Activated T-cell treated with anti-CD3 and anti-CD28 coated beads, Interleukin-2, amount 50 U/mL, for 48 hours (primary cell): ENCODE measurements at places on chromosomes 4 and X.

GRCh38 chr4:118947095-118947494 is 58.4 kb downstream of the SYNPO2 start:
- DNase-seq, result no peak

DNA sequence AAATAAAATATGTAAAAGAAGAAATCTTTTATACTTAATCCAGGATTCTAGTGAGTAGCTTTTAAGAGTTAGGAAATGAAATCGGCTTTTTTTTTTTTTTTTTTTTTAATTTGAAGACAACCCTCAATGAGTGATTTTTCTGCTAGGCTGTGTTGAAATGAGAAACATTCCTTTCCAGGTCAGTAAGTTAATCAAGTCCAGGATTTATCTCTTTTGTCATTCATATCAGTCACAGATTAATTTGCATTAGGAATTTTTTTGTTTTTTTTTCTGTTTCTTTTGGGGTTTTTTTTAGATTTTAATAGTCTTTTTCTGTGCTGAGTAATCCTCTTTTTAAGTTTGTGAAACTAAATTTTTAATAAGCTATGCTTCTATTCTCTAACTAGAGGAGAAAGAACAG is 448.1 kb downstream of the ADGRL3 start:
- DNase-seq, result no peak

- no peak for DNase-seq
Observed at GRCh38 chr4:7892212-7893019, 47.2 kb downstream of the AFAP1 start.

GRCh38 chr4:83340692-83341343 is 6.2 kb upstream of the HPSE start:
- DNase-seq, result peak; percentile 63

GRCh38 chrX:63713526-63713925 is 71.5 kb downstream of the ARHGEF9 start:
- no peak for DNase-seq

GRCh38 chrX:29518100-29518499 is 697.3 kb upstream of the MAGEB2 start:
- no peak for DNase-seq

DNA sequence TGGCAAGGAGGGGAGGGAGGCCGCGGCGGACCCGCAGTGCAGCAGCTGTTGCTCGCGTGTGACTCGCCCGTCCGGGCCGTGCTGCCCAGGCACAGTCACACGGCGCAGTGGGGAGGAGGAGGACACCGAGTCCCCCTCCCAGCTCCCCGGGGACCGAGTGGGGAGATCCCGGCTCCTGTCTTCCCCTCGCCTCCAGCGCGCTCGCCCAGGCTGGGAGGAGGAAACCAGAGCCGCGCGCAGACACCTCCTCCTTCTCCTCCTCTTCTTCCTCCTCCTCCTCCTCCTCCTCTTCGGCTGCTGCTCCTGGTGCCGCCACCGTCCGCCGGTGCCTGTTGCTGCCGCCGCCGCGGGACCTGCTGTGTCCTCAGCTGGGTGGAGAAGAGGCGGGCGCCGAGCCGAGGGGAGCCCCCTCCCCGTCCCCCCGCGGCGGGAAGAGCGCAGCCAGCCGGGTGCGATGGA is at the start of gene TBC1D1:
TSS of gene TBC1D1 (plus strand) at position 284 of the 459 bp plus-strand sequence. CDS start 11,012 bp downstream, outside the sequence.
- peak; percentile 60 for DNase-seq

- no peak for DNase-seq
Observed at GRCh38 chr4:87557348-87557747, 28.2 kb upstream of the SPARCL1 start.

GRCh38 chr4:153538487-153539357 is 72.6 kb downstream of the TMEM131L start:
- DNase-seq, result no peak

GRCh38 chrX:24526616-24527015 is 61.5 kb downstream of the PDK3 start:
- DNase-seq, result no peak

- DNase-seq, result no peak
Observed at GRCh38 chrX:107197319-107197718, 8.9 kb downstream of the NUP62CL start.

DNA sequence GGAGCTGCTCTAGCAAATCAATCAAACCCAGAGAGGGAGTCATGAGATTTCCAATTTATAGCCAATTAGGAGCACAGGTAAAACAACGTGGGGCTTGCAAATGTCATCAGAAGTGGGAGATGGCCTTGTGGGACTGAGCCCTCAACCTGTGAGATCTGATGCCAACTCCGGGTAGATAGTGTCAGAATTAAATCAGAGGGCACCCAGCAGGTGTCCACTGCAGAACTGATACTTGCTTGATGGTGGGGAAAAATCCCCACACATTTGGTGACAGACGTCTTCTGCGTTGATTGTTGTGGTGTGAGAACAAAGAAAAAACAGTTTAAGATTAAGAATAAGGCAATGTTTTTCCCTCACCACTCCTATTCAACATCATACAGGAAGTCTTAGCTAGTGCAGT is 1402.8 kb downstream of the RAPGEF2 start:
- DNase-seq, result no peak

- peak; percentile 95 for DNase-seq
Observed at GRCh38 chrX:15675490-15675921, 10.9 kb upstream of the CLTRN start.

GRCh38 chrX:142095651-142096245 is 109.3 kb downstream of the MAGEC2 start:
- no peak for DNase-seq

DNA sequence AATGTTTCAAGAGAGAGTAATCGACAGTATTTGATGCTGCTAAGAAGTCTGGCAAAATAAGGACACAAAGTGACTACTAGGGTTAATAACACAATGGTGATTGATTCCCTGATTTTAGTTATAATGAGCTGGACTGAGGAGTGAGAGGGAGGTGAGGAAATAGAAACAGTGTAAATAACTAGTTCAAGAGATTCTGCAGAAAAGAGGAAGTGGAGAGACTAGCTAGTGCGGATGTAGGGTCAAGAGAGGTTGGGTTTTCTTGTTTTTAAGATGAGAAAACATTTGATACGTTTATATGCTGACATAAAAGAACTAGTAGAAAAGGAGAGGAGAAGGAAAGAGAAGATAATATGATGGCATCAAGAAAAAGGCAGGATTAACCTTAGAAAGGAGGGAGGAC is 12.2 kb upstream of the TRPC5 start:
- no peak for DNase-seq

DNA sequence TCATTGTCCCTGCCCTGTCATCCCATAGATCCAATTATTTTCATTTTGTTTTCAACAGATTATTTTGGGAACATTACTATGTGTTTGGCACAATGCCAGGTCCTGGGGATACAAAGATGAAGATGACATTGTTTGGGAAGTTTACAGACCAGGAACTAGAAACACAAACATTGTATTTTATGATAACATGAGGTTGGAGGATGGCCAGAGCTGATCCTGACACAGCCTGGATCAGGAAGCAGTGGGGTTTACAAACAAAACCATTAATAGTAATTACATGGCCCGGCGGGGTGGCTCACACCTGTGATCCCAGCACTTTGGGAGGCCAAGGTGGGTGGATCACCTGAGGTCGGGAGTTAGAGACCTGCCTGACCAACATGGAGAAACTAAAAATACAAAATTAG is 29.9 kb downstream of the CLRN2 start:
- DNase-seq, result no peak

DNA sequence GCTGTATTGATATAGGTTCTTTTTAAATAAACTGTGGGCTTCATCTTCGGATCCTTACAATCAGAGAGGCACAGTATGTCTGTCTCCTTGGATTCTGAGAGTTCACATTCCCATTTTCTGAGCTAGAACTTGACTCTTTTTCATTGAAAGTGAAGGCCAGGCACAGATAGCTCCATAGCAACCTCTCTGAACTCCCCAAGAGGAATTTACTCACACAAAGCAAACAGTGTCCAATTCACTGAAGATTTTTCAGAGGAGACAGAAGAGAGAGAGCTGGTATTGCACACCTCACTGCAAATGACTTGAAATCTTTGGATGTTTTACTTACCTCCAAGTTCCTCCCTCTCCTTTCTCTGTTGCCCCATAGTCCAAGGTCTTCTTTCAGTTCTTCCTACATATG is 130.9 kb upstream of the CASK start:
- no peak for DNase-seq

GRCh38 chr4:1243451-1244080 is 5.4 kb downstream of the CTBP1 start:
- DNase-seq, result no peak

DNA sequence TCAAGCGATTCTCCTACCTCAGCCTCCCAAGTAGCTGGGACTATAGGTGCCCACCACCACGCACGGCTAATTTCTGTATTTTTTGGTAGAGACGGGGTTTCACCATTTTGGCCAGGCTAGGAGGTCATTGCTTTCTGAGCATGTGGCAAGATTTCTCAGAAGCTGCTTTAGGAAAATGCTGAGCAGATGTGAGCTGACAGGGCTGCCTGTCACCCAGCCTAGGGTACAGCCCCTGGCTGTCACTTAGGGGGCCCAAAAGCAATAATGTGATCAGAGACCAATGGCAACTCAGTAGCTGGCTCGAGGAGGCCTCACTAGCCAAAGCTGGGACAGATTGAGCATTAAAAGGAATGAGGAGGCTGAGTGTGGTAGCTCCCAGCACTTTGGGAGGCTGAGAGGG is 64.8 kb downstream of the TNIP2 start:
- DNase-seq, result no peak

DNA sequence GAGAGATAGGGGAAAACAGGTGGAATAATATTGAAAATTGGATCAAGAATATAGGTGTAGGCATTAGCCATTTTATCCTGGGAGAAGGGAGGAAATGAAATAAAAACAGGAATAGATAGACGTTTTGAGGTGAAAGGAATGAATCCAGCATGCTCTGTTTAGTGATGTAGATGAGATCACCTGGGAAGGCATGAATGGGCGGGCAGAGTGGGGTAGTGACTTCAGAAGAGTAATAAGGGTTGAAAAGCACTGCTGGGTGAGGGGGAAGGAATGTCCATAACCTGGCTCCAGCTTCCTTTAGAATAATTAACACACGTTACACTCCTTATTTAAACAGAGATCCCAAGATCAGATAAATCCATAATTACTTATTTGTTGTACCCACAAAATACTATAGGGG is 191.1 kb upstream of the ANXA3 start:
- DNase-seq, result no peak

GRCh38 chr4:70747874-70748273 is 26.1 kb downstream of the RUFY3 start:
- DNase-seq, result no peak

DNA sequence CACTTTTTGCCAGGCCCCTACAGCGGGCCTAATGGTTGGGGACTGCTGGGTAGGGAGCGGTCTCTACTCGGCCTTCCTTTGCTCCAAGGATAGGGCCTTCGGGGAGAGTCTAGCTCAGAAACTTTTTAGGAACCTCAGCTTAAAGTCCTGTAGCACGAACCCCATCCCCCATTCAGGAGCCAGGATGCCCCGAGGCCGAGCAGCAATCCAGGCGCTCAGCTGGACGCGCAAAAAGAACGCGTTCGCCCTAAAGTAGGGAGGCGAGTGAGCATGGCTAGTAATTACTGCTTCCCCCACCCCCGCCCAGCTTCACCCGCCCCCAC is 9.7 kb downstream of the POU4F2 start:
- DNase-seq, result no peak

GRCh38 chrX:97636473-97637140 is 752.9 kb downstream of the RPA4 start:
- DNase-seq, result no peak

- peak; percentile 21 for DNase-seq
Observed at GRCh38 chrX:107827852-107828251, 2.2 kb downstream of the MID2 start.

- no peak for DNase-seq
Observed at GRCh38 chr4:6663596-6664393, 23.3 kb downstream of the MRFAP1 start.

- no peak for DNase-seq
Observed at GRCh38 chr4:32931475-32931874, 2211.3 kb downstream of the PCDH7 start.

- no peak for DNase-seq
Observed at GRCh38 chr4:79588679-79589078, 180.7 kb upstream of the GK2 start.

DNA sequence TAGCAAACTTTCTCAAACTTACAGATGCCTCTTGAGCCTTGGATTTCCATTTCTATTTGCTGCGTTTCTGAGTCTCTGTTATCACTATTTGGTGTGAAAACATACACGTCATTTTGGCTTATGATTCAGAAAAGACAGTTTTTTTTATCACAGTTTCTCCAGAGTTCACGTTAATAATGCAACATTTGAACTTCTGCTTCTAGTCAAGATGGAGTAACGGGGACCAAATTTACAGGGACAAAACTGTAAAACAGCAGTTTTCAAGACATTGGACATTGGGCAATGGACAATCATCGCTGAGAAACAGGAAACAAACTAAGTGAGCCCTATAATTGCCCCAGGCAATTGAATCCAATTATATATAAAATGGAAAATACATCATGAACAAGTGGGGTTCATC is 36.2 kb upstream of the TASL start:
- no peak for DNase-seq

DNA sequence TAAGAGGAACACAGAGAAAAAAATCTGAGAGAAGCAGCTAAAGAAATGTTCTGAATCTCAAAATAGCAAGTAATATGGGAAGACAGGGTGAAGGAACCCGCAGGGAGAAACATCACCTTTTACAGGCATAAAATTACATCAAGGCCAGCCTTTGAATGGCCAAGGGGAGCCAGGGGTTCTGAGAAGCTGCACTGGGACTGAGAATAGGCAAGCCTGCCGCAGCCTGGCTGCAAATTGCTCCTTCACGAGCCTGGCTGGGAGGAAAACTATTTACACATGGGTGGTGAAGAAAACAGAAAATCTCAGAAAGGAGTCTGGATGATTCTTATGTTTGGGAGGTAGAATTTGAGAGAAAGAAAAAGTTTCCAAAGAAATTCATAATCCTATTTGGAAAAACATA is 74.5 kb upstream of the QRFPR start:
- no peak for DNase-seq

DNA sequence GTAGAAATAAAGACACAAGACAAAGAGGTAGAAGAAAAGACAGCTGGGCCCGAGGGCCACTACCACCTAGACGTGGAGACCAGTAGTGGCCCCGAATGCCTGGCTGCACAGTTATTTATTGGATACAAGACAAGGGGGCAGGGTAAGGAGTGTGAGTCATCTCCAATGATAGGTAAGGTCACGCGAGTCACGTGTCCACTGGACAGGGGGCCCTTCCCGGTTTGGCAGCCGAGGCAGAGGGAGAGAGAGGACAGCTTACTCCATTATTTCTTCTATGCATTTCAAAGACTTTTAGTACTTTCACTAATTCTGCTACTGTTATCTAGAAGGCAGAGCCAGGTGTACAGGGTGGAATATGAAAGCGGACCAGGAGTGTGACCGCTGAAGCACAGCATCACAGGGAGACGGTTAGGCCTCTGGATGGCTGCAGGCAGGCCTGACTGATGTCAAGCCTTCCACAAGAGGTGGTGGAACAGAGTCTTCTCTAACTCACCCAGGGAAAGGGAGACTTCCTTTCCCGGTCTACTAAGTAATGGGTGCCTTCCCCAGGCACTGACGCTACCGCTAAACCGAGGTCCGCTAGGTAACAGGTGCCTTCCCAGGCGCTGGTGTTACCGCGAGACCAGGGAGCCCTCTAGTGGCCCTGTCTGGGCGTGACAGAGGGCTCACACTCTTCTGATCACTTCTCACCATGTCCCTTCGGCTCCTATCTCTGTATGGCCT is 44.9 kb downstream of the ZBTB49 start:
- DNase-seq, result peak; percentile 78
